Stimulated activated memory B cell treated with anti-CD40 and anti-IgM and Interleukin-4, amounts not matched to agents 10 μg/mL and 1 μg/mL and 100 μg/mL, for 72 hours (primary cell): ENCODE measurements at places on chromosomes 5 and 9.

GRCh38 chr9:27572918-27573633 lies at the start of gene C9orf72:
C9orf72 (minus strand) TSS chr9:27573481; CDS start chr9:27567120, 6,361 bp downstream.
- ATAC-seq, result peak; percentile 93

DNA sequence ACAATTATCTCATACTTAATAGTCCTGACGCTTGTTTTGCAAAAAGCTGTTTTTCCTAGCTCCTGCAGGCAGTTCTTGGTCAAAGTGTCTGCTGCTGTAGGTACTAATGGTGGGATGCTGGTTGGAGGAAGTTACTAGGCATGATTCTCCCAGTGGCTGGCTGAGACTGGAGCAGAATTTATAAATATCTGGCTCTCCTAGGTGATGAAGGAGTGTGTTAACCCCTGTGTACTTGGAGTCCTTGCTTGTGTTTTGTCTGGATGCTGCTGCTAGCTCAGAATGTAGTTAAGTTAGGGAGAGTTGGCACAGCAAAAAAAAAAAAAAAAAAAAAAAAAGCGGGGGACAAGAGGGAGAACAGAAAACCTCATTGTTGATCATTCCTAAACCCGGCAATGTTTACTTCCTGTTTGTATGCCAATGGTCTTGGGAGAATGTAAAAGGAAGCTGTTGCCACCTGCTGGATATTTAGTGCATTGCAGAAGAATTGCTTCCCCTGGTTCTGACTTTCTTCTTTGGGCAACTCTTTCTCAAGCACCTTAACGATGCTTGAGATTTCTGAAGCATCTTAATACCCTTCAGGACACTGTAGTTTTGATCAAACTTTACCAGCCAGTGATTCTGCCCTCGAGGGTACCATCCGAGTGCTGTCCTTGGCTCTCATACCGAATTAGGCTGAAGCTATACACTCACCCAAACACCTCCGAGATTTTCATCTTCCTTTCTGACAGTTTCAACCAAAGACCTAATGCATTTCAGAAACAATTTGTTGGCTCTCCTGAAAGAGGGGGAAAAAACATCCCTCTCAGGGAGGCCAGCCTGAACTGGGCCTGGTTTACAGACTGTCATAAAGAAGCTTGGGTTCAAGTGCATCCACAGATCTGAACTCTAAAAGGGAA lies 71.7 kb upstream of the WWC1 start:
- peak; percentile 51 for ATAC-seq

DNA sequence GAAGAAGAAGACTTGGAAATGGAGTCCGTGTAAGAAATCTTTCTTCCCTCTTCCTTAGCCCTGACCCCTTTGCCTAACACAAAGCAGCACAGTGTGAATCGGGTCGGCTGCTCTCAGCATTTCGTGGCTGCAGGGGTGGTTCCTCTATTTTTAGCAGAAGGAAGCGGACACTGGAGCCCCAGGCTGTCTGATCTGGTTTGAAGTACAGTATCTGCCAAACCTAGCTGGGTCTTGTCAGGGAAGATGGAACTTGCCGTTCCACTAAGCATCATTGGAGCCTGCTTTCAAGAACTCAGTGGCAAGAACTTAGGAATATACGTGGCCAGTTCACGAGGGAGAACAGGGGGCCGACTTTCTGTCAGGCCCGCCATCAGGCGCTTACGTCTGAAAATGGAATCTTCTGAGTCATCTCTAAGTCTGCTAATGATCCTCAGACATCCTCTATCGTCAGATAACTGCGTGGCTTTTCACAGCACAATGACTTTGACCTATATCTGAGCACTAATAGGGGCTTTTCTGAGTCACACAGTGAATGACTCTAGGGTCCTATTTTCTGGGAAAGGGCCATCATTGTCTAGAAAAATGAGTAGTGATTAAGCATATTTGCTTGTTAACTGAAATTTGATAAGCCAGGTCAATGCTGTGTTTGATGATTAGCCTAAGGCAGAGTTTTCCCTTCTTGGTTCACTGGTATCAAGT lies 43.3 kb upstream of the NCS1 start:
- ATAC-seq, result peak; percentile 91

DNA sequence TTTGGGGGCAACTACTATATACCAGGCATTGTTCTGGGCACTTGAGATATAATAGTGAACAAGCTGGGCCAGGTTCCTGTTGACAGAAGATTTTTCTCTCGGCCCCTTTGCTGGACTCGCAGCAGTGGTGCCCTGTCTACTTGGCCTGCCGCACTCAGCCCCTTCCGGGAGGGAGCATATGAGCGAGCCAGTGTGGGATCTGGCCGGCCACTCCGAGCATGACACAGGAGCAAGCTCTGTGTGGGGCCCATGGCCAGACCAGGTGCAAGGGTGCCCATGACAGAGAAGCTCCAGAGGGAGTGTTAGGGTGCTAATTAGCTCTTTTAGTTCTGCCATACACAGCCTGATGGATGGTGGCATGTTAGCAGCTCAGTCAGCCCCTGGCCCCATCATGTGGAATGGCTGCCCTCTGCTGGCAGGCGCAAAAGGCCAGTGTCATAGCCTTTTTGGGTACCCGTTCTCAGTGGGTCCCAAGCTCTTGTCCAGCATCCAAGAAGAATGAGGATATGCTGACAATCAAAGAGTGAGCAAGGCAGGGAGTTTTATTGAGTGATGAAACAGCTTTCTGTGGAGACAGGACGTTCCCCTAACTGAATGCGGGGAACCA lies 9.3 kb upstream of the KIF4B start:
- no peak for ATAC-seq

GRCh38 chr5:44862808-44863207 lies 54.1 kb downstream of the MRPS30 start:
- no peak for ATAC-seq

- no peak for ATAC-seq
Observed at GRCh38 chr5:147464211-147464610, 45.7 kb downstream of the DPYSL3 start.

GRCh38 chr5:12330381-12330780 lies 426.1 kb upstream of the CTNND2 start:
- no peak for ATAC-seq

GRCh38 chr5:68261569-68262065 lies 46.1 kb downstream of the PIK3R1 start:
- ATAC-seq, result no peak

DNA sequence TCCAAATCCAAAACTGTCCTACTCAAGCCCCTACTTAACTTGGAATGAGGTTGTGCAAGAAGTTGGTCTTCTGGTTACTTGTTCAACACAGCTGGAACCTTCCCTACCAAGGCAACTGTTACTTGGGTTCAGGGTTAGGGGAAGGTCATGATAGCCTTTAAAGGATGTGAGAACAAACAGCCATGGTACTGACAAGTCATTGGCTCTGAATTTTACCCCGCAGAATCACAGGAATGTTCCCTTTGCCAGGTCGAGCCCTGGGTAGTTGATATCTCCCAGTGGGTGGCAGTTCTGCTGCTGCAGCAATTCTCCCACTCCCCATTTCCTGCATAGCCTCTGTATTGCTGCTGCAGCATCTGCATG lies 396.1 kb upstream of the MPDZ start:
- no peak for ATAC-seq

DNA sequence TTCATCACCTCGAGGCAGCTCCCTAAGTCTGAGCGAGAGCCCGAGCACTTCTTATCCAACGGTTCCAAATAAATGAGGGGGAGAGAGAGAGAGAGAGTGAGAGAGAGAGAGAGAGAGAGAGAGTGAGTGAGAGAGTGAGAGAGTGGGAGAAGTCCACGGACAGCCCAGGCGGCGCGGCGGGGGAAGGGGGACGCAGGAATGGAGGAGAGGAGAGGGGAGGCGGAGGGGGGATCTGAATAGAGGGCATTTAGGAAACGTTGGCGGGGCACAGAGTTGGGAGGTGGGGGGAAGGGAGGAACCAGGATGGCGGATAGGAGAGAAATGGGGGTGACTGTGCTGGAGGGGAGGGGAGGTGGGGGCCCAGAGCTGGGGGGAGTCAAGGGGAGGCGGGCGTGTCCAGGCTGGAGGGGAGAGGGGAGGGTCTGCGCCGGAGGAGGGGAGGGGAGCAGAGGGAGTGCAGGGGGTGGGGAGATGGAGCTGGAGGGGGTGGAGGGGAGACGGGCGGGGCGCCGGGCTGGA lies 398 bp upstream of the BASP1 start:
- peak; percentile 31 for ATAC-seq

GRCh38 chr9:135139366-135139959 lies 52.0 kb downstream of the OLFM1 start:
- ATAC-seq, result no peak

DNA sequence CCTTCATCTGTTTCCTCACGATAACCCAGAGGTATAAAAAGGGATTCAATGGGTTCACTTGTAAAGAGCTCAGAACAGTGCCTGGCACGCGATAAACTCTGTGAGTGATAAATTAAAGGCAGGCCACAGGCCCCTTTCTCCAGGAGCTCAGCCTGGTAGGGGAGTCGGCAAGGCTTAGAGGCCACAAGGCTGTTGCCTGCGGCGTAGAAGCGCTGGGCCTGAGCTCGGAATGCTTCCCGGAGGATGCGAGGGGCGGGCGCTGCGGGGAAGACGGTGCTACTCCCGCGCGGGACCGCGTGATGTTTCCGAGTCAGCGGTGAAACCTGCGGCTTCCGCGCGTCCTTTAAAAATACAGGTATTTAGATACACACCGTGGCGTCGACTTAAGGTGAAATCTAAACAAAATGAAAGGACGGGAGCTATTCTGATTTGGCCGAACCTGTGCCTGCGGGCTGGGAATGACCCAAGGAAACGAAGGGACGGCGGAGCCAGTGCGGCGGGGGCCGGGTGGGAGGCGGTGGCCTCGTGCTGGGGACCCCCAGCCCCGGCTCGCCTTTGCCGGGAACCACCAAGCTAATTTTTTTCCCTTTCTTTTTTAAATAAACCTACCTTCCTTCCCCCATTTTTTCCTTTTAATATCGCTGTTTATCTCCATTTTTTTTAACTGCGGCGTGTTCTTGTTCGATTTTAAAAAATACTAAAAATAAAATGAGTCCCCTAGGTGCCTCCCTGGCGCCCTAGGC lies 6.2 kb downstream of the NKX2-5 start:
- ATAC-seq, result no peak

DNA sequence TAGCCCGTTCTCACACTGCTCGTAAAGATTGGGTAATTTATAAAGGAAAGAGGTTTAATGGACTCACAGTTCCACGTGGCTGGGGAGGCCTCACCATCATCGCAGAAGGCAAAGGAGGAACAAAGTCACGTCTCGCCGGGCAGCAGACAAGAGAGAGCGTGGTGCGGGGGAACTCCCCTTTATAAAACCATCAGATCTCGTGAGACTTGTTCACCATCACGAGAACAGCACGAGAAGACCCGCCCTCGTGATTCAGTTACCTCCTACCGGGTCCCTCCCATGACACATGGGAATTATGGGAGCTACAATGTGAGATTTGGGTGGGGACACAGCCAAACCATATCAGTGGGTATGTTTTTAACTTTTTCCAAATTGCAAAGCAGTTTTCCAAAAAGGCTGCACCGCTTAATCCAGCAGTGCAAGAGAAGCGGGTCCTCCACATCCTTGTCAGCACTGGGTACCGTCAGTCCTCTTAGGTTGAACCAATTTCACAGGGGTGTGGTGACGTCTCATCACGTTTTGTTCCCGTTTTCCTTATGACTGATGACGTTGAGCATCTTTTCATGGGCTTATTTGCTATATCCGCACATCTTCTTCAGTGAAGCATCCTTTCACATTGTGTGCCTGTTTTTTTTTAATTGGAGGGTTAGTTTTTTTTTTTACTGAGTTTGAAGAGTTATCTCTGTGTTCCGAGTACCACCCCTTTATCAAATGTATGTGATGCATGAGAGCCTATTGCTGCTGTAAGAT lies 8.0 kb upstream of the FCN2 start:
- ATAC-seq, result no peak

GRCh38 chr5:146851133-146851532 lies 27.4 kb downstream of the PPP2R2B start:
- ATAC-seq, result no peak

DNA sequence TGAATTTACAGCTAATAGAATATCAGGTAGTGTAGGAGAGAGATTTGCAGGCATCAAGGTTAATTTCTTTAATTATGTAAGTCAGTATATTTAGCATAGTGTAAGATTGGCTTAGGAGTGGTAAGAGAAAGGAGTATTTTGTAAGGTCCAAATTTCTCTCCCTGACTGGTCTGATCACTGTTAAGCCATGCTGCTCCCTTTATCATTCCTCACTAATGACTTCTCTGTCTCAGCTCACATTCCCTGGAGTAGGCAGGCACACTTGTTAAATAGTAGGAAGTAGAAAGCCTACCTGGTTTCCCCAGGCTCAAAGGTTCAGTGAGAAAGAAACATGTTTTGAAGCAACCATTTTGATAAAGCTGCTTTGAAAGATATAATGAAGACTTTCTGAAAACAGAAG lies 90.7 kb downstream of the SMIM15 start:
- ATAC-seq, result no peak

DNA sequence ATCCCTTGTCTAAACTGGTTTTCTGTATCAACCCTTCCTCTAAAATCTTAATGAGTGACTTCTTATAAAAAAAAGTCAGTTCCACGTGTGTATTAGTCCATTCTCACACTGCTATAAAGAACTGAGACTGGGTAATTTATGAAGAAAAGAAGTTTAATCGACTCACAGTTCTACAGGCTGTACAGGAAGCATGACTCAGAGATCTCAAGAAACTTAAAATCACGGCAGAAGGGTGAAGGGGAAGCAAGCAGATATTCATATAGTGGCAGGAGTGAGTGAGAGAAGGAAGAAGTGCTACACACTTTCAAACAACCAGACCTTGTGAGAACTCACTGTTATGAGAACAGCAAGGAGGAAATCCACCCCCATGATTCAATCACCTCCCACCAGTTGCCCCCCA lies 307.8 kb upstream of the ARRDC3 start:
- ATAC-seq, result no peak

- no peak for ATAC-seq
Observed at GRCh38 chr9:6543204-6543603, 102.3 kb downstream of the GLDC start.

- ATAC-seq, result no peak
Observed at GRCh38 chr9:92180002-92180400, 64.8 kb upstream of the SPTLC1 start.

DNA sequence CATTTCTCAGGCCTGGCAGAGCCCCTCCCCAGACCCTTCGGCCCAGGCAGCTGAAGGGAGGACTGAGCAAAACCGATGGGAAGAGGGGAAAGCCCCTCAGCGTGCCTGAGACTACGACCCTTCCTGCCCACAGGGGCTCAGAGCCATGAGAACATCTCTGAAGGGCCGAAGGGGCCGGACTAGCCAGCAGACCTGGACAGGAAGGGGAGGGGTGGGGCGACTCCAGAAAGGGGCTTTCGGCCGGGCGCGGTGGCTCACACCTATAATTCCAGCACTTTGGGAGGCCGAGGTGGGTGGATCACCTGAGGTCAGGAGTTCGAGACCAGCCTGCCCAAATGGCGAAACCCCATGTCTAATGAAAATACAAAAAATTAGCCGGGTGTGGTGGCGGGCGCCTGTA lies 85.8 kb upstream of the PHYKPL start:
- no peak for ATAC-seq
